Bone marrow (tissue), 2 donors: ENCODE measurements at places on chromosomes 12 and 14.
A peak's percentile ranks its signal among the peaks of the same experiment; 100 is the strongest.

- no peak for DNase-seq
These were observed 789.2 kb upstream of the FBXO33 start for GRCh38 chr14:40221428-40221827.

DNA sequence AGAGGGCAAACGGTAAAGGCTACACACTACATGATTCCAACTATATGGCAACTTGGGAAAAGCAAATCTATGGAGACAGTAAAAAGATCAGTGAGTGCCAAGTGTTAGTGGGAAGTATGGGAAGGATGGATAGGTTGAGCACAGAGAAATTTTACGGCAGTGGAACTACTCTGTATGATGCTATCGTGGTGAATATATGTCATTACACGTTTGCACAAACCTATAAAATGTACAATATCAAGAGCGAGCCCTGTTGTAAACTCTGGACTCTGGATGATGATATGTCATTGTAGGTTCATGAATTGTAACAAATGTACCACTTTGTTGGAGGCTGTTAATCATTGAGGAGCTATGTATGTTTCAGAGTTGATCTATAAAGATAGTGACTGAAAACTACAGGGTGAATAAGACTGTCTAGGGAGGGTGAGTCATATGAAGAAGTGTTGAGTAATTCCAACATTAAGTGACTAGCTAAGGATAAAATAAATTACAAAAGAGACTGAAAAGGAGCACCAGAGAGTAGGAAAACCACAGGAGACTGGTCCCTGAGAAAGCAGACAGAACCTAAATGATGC, 349.2 kb upstream of the LMO3 start:
- no peak for DNase-seq

DNA sequence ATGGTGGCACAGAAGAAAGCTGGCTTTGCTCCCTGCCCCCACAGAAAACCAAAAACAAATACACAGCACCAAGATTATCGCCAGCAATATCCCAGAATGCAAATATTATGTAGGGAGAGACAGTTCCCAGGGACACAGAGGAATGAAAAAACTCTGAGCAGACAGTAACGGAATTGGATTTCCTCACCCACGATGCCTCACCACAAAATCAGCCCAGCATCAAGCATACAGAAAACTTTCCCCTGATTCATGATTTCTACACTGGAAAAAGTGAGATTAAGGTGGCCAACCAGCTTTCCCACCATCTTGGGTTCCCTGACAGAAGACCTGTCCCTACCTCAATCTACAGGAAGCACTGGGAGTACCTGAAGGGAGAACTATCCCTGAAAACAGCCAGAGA, 36.6 kb downstream of the PARP11 start:
- DNase-seq: no peak

DNA sequence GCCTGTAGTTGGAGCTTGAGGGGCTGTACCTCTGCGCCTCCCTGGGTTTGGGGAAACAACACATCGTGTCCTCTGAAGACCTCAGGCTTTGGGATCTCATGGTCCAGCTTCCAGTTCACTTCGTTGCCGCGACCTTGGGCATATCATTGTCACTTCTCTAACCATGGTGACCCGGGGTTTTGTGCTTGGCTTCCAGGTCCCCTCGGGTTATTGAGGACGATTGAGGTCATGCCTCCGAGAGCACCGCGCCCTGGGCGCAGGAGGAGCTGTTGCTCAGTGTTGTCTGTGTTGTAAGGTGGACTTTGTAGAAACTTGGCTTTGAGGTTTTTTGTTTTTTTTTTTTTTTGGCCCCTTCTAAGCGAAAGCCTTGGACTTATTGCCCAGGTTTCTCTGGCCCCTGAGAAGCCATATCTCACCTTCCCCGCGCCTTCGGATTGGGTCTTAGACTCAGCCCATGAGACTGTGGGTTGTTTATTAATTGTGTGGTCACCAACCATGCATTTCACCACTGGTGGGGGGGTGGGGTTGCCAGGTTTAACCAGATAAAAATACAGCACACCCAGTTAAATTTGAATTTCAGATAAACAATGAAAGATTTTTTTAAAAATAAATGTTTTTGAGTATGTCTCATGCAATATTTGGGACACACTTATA, 2.6 kb downstream of the BCL7A start:
- DNase-seq: no peak

DNA sequence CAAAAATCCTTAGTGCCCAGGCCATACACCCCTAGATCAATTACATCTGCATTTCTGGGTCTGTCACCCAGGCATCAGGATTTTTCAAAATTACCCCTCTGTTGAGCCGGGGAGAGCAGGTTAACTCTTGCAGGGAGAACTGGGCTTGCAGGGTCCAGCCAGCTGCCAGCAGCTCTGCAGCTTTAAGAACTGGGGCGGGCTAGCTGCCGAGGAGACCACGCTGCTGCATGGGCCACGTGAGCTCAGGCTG, at the start of gene DGLUCY:
TSS of gene DGLUCY (plus strand) at position 245 of the 250 bp plus-strand sequence. CDS start 46,222 bp downstream, outside the sequence.
- DNase-seq: no peak

GRCh38 chr12:5923751-5924150, 21.3 kb downstream of the ANO2 start:
- DNase-seq: no peak

GRCh38 chr14:71704210-71704609, 228.0 kb upstream of the RGS6 start:
- no peak for DNase-seq

DNA sequence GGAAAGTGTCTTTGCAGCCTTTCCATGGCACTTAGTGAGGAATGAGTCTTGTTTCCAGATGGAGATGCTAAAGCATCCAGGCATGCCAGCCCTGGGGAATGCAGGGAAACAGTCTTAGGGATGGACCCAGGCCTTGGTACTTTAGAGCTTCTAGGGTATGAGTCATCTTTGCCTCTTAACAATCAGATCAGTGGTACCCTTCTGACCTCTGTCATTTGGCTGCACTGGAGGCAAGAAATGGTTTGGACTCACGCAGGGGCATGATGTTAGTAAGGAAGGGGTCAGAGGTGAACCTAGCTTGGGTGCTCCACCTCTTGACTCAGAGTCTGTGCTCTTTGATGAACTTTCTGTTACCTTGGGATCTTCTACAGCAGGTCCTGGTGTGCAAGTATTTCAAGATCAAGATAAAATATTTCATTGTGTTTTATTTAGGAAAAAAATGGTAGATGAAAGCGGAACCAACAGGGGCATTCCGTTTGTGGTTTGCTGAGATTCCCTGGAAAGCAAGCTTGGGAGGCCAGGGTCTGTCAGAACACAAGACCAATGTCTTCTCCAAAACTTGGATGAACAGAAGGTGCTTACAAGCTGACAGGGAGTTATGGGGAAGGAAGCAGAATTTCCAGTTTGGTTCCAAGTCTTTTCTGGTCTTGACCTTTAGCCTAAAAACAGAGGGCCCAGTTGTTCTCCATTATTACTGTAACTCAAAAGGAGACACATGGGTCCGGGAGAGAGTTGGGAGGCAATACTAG, 216.2 kb downstream of the ZFP36L1 start:
- no peak for DNase-seq

GRCh38 chr14:54590481-54590880, 23.6 kb downstream of the SAMD4A start:
- DNase-seq: no peak

DNA sequence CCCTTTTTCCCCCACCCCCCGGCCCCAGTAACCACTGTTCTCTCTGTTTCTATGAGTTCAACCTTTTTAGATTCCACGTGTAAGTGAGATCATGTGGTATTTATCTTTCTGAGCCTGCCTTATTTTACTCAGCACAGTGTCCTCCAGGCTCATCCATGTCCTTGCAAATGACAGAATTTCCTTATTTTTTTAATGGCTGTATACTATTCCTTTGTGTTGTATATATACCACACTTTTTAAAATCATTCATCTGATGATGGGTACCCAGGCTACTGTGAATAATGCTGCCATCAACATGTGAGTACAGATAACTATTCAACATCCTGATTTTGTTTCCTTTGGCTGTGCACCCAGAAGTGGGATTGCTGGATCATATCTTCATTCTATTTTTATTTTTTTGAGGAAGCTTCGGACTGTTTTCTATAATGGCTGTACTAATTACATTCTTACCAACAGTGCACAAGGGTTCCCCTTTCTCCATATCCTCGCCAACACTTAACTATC, 54.7 kb downstream of the DDX51 start:
- no peak for DNase-seq

- DNase-seq: no peak
These were observed 9.2 kb upstream of the ADAM21 start for GRCh38 chr14:70442750-70443149.

DNA sequence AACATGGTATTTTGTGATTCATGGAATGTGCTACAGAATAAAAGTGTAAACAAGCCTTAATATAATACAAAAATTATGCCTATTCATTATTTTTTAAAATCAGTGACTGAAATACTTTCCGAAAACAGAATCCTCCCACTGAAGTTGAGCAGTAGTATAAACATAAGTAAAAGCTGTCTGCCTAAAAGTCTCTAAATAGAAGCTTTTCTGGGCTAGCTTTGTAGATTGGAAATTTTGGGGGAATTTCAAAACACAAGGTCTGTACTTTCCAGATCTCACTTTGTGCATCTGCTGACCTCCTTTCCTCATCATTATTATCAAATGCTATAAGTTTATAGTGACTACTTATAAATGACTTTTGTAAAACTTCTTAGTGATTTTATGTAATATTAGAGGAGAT, 80.4 kb upstream of the TRHDE start:
- no peak for DNase-seq

DNA sequence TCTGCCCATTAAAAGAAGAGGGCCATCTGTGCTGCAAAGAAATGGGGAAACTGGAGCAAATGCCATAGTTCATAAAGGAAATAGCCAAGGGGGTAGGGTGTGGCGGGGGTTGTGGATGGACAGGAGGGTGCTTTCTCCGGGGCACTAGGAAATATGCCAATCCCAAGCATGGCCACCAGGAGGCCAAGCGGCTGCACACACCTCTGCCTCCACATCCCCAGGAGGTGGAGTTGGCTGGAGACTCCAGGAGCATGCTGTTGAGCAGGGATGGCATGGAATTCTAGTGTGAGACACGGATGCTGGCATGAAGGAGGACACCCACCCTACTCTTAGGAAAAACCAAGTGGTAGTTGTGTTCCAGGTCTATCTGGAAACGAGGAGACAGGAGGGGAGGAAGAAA, 25.2 kb downstream of the NID2 start:
- no peak for DNase-seq

DNA sequence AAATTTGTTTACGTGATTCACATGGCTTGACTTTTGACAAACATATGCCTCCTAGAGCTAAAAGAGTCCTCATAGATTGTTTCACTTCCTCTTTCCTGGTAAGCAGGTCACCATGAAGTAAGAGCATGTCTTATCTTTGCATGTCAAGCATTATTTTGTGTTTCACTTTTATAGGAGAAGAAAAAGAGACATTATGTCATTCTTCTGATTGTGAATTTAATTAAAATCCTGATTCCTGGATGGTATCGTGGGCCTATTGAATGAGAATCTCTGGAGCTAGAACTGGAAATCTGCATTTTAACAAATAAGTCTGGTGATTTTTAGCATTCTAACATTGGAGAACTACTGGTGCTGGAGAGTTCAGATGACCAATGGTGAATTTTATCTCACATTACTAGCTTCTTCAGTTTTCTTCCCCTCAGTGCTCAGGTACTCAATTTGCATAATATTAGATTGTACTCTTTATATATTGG, 218.6 kb upstream of the ATP2B1 start:
- DNase-seq: peak; percentile 86

DNA sequence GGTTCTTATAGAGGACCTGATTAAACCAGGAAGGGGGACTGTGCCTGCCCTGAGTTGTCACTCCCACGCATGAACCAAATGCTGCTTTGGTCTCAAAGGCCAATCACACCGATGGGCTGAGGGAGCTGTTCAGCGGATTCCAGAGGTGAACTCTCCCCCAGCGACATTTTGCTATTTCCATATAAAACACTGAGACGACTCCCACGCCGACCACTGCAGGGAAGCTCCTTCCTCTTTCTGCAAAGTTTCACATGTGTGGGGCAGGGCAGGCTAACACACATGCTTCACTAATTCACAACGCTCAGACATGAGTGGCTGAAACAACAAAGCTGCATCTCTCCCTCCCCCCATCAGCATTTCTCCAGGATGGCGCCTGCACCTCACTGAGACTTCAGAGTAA, 37.8 kb upstream of the TMEM132D start:
- DNase-seq: no peak

DNA sequence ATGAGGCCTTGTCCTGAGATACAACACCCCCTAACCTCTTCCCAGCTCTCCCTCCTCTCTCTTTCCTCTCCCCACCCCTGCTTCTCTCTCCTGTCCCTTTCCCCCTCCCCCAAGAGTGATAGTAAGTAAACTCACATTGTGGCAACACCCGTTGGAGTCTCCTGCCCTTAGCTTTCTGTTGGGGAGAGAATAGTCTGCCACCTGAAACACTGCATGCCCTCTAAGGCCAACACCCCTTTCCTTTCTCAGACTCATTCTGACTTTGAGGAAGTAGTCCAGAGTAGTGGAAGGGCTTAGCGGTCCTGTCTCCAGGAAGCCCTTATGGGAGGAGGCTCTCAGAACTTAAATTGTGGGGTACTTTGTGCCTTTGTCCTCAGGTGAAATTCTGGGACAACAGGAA, 95.2 kb downstream of the PRKCH start:
- DNase-seq: no peak

DNA sequence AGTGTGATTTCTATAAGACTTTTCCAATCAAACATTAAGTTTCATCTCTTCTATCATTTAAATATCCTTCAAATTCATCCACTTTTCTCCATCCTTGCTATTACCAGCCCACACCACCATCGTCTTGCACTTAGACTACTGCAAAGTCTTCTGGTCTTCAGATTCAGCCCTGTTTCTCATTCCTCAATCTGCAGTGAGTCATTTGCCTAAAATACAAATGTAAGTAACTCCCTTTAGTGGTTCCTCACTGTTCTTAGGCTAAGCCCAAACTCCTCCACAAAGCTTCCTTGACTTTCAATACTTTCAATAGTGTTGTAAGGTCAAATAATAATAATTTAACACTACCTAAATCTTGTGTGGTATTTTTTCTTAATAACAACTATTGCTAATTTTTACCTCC, 83.3 kb downstream of the PLEKHG7 start:
- DNase-seq: no peak

DNA sequence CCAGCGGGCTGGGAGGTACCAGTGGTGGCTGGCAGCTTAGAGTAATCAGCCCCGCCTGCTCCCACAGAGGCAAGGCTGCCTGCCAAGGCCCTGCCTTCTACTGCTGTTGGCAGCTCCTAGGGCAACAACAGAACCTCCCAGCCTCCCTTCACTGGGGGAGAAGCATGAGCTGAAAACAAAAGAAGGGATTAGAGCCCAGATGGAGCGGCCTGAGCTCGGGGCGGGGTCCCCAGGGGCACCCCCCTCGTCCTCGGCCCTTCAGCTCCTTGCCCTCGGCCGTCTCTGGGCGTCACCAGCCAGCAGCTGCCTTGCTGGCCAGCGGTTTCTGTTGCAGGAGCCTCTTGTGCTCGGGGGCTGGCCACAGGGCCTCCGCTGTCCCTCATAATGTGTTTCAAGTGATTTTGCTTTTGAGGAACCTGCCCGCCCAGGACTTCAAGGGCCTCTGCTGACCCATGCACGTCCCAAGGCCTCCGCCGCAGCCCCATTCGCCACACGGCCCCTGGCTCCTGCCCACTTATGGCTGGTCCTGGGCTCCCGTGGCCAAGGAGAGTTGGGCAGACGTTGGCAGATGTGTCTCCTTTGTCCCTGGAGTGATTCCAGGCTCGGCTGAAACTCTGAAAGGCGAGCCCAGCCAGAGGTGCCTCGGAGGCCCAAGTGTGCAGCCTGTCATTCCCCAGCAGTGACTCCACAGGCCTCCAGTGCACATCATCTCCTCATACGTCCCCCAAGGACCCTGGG, 49.7 kb downstream of the PSMA6 start:
- DNase-seq: peak; percentile 46

GRCh38 chr12:100919116-100919515, 124.5 kb downstream of the ANO4 start:
- DNase-seq: no peak

- DNase-seq: no peak
These were observed 31.9 kb downstream of the CCDC91 start for GRCh38 chr12:28222081-28222700.
